Activated CD4-positive, alpha-beta T cell treated with anti-CD3 and anti-CD28 coated beads for 4 hours (primary cell): ENCODE measurements at places on chromosomes 11 and 22.

DNA sequence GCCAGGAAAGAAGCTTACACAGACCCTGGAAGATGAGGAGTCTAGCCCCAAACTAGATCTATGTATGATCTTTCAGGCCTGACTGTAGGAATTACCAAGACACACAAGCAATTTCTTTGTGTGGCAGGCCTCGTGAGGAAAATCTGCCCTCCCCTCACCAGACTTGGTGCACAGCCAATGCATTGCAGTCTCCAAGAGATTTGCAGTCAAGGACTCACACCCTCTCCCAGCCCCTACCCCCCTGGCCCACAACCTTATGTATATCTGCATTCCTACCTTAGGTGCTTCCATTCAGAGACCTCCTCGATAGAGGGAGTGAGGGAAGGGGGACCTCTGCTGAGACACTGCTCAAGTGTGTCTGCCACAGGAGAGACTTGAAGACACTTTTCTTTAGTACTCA, 9.8 kb downstream of the OR8B12 start:
- DNase-seq, result no peak

- no peak for DNase-seq
Observed at GRCh38 chr11:57340039-57340615, 2.0 kb downstream of the P2RX3 start.

GRCh38 chr11:117589063-117589462, 208.0 kb downstream of the DSCAML1 start:
- DNase-seq, result no peak

DNA sequence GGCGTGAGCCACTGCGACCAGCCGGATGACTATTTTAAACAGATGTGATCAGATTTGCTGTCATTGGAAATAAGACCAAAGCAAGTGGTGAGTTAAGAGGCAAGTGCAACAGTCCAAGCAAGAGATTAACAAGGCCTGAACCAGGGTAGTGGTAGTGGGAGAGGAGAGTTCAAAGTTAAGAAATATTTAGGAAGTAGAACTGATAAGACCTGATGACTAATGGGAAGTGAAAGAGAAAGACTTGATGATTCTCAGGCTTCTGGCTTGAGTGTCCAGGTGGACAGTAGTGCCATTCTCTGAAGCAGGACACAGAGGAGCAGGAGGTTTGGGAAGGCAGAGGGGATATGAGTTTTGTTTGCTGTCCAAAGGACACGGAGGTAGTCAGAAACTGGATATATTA, 7.2 kb downstream of the NDUFC2 start:
- DNase-seq, result no peak

DNA sequence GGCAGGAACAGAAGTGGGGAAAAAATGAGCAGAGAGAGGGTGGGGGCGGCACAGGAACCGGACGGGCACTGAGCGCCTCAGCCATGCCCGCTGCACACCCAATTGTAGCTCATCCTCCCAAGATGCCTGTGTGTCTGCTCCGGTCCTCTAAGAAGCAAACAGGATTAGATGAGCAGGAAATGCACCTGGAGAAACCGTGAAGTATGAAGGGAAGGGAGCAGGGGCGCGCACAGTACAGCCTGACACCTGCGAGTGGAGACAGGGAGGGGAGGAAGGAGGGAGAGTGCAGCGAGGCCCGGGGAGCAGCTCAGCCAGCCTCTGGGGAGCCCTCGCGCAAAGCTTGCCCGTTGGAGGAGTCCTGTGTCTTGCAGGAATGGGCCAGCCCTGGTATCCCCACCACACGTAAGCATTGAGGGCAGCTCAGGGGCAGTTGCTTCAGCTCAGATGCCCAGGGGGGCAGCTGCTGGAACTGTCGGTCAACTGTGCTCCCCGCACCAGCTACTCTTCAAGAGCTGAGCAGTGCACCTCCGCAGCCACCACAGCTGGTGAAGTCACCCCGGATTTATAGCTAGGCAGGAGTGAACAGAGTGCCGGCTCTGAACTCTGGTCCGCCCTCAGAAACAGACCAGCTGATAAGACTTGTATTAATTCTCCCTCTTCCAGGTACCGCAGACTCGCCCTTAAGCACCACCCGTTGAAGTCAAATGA, 7.0 kb downstream of the DNAJB13 start:
- no peak for DNase-seq

- no peak for DNase-seq
Observed at GRCh38 chr11:69535908-69536307, 54.4 kb downstream of the LINC01488 start.

DNA sequence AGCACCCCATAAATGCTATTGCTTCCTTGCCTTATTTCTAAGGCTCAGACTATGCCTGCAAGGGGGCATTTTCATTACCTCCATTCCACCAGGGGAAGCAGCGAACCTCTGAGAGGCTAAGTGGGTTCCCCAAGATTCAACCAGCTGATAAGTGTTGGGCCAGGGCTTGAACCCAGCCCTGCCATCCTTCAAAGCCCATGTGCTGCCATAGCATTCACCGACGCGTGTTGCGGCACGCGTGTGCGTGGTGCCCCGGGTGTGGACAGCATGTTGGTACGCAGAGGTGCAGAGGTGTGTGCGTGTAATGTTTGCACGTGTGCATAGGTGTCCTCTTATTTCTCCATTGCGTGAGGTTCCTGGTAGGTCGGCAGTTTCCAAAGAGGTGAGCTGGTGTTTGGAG, 66.0 kb upstream of the PPARA start:
- DNase-seq, result no peak

DNA sequence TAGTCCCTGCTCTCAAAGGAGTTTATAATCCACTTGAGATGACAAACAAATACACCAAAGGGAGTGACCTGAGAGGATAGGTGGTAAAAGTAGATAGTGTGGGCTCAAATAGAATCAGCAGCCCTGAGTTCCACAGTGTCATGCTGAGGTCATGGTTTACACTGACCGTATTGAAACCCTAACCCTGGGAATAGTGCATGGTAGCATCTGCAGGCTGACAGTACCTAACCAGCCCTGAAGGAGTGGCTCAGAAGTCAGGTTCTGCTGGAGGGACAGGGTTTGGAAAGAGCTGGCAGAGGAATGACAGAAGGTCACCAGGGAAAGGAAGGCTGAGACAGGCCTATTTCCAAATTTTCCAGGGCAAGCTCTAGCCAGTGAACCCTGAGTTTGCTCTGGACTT, 9.2 kb upstream of the TMPRSS5 start:
- no peak for DNase-seq

DNA sequence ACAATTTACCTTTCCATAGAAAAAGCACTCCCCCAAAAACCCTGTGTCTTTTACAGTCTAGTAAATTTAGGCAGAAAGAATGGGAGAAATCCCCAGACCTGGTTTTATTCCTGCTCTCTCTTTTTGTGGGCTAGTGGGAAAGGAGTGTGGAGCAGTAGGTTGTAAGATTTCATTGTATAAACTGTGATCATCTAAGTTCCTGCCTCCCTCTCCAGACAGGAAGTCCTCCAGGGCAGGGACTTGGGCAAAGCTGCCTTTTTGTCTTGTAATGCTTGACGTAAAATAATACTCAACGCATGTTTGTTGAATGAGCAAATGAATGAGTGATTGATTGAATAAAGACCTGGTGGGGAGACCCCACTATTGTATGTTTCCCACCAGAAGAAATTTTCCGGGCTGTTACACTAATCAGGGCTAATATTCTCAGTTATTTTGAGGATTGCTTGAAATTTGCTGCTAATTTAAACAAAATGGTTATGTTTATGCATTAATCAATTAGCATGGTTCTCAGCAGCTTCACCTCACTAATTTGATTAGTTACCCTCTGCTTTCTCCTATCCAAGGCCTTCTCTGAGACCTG, 36.3 kb downstream of the CSNK2A3 start:
- no peak for DNase-seq

DNA sequence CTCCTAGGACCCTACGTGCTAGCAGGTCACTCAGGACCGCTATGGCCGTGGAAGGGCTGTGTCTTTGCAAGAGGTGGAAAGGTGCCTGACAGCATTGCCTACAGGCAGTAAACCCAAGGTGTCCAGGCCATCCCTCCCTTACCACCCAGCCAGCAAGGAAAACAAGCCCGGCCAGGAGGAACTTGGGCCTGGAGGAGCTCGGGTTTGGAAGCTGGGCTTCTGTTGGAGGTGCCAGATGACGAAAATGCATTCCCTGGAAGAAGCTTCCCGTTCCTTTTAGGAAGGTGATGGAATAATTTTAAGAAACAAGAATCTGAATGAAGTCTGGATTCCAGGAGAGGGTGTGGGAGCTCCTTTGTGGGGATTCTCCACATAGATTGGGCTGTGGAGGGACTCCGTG, 23.6 kb downstream of the FBLN1 start:
- DNase-seq, result no peak

DNA sequence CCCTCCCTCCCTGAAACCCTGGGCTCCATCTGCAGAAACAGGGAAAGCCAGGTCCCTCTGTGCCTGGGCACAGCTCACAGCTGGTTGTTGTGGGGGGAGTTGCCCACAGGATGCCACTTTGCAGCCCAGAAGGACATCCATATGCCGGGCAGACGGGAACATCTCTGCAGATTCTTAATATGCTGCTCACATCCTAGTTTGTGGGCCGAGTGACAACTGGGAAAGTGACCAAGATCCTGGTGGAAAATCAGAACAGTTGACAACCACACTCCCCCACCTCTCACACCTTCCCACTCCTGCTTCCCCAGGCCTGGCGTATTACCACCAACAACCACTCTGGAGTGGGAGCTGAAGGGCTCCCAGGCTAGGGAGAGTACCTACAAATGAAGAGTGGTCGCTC, 7.3 kb upstream of the SCGB1A1 start:
- DNase-seq, result no peak

DNA sequence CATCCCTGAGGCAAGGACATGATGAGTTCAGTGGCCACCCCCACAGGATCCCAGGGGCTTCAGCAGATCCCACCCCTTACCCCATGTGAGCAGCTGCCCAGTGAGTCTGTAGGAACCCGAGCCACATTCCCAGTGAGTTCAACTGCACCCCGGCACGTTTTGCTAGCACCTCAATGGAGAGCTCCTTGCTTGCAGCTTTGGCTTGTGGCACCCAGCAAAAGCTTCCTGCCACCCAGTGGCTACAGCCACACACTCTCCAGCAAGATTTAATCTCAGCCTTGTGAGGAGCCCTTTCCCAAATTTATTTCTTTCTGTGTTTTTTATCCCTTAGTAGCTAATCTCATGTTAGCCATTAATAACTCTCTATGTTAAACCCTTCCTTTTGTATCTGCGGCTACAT, 4.0 kb downstream of the SAA1 start:
- DNase-seq, result no peak

DNA sequence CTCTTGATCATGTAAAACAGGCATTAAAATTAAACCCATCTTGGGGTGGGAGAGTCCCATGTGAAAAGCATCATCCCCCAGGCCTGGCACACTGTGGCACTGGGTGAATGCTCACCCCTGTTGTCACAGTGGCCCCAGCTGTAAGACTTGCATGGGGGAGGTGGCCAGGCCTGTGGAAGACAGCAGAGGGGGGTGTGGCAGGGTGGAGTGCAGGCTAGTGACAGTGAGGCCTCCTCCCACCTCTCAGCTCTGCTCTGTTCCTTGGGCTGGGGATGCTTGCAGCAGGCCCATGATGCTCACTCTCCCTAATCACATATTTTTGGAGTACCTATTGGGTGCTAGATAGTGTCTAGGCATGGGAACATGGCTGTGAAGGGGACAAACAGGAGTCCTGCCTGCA, 10.1 kb upstream of the OSBPL5 start:
- DNase-seq, result no peak

DNA sequence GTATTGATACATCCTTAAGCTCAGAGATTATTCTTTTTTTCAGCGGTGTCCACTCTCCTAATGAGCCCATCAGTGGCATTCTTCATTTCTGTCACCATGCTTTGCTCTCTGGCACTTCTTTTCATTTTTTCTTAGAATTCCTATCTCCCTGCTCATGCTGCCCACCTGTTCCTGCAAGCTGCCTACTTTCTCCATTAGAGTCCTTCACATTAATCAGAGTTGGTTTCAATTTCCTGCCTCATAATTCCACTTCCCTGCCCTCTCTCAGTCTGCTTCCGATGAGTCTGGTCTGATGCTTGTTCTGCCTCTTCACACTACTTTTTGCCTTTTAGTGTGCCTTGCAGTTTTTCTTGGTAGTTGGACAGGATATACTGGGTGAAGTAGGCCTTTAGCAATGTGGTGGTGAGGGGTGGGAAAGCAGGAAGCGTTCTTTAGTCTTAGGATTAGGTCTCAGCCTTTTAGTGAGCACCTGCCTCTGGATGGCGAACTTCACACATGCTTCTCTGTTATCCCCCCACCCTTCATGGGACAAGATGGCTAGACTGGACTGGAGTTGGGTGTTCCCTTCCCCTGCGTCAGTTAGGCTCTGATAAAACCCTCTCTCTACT, 53.6 kb downstream of the CECR2 start:
- DNase-seq, result no peak

GRCh38 chr11:607971-608659, 7.6 kb downstream of the IRF7 start:
- DNase-seq, result no peak

DNA sequence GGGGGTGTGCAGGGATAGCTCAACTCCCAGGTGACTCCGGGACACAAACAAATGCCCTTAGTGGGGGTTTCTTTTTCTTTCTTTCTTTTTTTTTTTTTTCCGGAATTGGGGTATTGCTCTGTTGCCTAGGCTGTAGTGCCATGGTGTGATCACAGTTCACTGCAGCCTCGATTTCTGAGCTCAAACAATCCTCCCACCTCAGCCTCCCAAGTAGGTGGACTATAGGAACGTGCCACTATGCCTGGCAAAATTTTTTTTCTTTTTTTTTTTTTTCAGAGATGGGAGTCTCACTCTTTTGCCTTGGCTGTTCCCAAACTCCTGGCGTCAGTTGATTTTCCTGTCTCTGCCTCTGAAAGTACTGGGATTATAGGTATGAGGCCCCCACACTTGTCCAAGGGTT, 13.8 kb upstream of the ZNF280A start:
- no peak for DNase-seq

DNA sequence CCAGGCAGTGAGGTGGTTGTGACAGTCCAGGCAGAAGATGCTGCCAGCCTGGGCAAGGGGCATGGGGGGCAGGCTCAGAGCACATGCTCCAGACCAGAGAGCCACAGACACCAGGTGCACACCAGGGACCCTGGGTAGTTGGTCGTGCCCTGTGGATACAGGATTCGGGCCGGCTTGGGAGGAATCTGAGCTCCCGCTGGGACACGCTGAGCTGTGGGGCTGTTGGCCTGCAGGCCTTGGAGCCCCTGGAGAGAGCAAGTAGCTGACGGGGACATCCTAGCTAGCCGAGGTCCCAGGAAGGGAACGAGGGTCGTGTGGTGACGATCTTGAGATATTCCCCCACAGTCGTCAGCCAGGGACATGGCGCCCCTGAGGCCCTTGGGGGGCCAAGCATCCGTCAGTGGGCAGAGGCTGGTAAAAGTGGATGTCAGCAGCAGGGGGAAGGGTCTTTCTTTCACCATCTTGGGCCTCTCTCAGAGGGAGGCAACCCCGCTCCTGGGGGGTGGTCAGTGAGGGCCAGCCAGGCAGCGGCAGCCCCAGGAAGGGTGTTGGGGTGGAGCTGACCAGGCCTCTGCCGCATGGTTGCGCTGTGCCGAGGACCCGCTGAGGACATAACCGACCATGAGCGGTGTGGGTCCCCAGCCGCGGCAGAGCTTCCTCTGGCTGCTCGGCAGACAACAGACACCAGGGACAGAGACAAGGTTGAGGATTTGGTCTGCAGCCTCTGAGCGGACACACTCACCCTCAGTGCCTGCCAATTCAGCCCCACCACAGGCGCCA, 44.0 kb downstream of the CDKN1C start:
- no peak for DNase-seq

- DNase-seq, result peak; percentile 49
Observed at GRCh38 chr11:116851626-116852025, 14.2 kb upstream of the APOA1 start.
